Lower lobe of right lung (tissue), 2 donors: ENCODE measurements at places on chromosomes 7 and 10. TPM values are rescaled to one million over a fixed set of nuclear protein-coding genes. Genes with fewer than 3 reads are reported as not detected.

GRCh38 chr10:79384773-79385391 lies 37.6 kb downstream of the PPIF start:
- DNase-seq: no peak

MYO3A gene
- total RNA-seq: 0.44 TPM

- DNase-seq: no peak
These were observed 135.3 kb downstream of the ARHGAP22 start for GRCh38 chr10:48469516-48470020.

GRCh38 chr10:102497545-102497944 lies 5.0 kb downstream of the ACTR1A start:
- DNase-seq: no peak
